ENCODE measurements at places on chromosomes 5 and 9.

GRCh38 chr5:171367424-171368370 lies 20.0 kb upstream of the NPM1 start:
- no peak for DNase-seq

DNA sequence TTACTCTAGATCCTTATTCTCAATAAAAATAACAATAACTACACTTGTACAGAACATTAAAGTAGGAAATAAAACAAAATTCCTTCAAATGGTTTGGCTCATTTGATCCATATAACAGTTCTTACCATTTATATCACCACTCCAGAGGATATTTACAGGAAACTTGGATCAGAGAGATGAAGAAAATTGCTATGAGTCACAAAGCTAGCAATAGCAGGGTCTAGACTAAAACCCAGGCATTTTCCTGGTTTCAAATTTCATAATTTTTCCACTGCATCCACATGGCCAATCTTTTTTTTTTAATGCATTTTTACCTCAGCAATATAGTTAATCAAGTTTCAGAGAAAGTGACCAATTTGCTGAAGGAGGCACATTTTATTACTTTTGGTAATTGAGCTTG lies 299.2 kb downstream of the ELAVL2 start:
- no peak for DNase-seq

DNA sequence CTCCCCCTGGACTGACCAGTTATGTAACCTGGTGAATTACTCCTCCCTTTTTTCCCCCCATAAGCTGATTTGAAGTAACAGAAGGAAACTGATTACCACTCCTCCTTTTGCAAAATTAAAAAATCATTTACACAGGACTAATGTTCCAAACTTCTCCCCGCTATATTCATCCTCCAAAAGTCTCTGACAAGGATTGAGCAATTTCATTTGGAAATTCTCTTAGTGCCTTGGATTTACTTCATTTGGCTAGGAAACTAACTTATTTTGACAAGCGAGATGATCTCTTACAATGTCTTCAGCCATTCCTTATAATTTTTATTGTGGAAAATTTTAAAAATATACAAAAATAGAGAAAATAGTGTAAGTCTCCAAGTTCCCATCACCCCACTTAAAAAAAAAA lies 15.4 kb upstream of the B4GALT1 start:
- no peak for DNase-seq

- no peak for DNase-seq
Measured at GRCh38 chr9:3434594-3434993, 91.2 kb downstream of the RFX3 start.

DNA sequence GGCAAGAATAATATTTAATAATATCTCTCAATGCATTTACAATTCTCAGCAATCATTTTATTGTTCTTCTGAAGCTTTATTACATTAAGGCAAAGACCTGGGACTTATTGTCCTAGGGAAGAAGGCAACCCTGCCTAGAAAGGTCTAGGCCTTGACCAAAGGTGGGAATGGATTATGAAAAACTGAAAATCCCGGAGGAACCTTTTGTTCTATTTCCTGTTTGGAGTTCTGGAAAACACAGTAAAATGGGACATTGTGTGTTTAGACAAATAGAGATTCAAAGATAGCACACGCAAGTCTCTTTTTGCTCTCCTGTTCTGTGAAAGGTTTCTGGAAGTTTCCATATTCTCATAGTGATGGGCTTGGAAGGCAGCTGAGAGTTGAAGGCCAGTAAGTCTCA lies 31.1 kb downstream of the BAAT start:
- DNase-seq, result no peak

GRCh38 chr5:177123789-177124485 lies 9.6 kb upstream of the NSD1 start:
- no peak for DNase-seq

DNA sequence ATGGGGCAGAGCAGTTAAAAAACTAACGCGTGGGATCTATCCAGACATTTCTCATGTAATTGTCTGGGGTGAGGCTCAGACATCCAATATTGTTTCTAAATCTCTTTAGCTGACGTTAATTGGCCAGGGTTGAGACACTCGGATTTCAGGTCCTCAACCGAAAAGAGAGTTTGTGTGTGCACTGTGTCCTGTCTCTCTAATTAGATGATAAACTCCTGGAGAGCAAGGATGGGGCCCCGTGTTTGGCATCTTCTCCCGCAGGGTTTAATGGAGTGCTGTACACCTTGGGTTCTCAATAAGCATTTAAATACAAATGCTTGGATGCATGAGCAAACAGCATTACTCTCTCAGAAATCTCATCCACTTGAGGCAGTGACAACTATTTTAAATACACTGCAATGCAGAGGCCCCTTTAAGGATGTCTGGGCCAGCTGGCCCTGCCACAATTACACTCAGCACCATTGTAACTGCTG lies 139.6 kb downstream of the MTX3 start:
- DNase-seq, result no peak

DNA sequence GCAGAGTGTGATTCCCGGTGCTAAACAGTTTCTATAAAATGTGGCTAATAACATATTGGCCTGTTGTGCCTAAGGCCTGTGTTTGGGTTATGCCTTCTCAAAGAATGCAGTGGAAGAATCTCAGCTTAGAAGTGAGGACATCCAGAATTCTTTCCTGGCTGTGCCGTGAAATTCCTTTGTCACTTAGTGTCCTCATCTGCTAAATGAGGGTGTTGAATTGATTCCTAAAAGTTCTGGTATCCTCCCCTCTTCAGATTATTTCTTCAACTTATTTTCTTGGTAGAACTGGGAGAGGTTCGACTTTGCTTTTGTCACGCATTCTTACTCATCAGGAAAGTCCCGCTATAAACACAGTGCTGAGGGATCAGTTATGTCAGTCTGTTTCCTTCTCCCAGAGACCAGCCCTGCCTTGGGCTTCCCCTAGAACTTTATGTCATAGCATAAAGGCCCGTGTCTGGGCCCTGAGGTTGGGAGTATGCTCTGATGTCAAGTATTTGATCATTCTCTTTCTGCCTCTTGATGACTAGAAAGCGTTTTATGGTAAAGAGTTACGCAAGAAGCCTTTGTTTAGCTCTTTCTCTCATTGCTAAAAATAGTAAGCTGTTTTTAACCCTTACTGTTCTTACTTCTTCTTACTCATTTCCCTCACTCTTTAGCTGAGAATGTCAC lies 29.5 kb downstream of the MTAP start:
- peak; percentile 67 for DNase-seq

Measured in A549 (cell line).